ENCODE measurements at places on chromosomes 6 and 20.

GRCh38 chr6:42347456-42347855 lies 104.3 kb downstream of the TRERF1 start:
- DNase-seq, result no peak

GRCh38 chr20:47144463-47144862 lies 212.0 kb downstream of the ZMYND8 start:
- DNase-seq, result no peak

DNA sequence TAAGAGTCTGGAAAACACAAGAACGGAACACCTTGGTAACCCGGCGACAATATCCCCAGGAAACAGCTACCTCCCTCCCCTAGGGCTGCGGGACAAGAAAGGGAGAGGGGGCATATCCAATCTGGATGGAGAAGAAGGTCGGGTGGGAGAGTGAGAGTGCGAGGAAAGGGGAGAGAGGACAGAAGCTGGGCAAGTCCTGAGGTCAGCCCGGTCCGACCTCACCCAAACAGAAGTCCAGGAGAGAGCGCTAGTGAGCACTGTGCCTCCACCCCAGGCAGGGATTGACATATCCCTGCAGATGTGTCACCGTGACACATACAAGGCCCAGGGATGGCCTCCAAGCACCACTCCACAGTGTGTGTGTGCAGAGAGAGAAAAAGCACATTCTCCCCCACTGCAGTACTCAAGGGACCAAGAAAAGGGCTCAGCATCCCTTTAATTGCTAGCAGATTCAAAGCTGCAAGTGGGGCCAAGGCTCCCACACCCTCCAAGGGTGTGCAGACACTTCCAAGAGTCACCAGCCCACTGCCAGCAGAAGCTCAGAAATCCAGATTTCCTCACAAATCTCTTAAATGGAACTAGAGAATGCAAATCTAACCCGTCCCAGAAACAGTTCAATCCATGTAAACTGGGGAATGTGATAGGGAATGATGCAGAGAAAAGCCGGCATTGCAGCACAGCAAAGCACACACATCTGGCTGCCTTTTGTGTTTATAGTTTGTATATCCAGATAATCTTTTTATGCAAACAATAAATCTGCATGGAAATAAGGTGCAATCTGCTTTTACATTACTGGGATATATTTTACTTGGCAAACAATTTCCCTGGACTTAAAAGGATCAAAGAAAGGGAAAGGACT lies 3.1 kb downstream of the PXDC1 start:
- DNase-seq, result no peak

DNA sequence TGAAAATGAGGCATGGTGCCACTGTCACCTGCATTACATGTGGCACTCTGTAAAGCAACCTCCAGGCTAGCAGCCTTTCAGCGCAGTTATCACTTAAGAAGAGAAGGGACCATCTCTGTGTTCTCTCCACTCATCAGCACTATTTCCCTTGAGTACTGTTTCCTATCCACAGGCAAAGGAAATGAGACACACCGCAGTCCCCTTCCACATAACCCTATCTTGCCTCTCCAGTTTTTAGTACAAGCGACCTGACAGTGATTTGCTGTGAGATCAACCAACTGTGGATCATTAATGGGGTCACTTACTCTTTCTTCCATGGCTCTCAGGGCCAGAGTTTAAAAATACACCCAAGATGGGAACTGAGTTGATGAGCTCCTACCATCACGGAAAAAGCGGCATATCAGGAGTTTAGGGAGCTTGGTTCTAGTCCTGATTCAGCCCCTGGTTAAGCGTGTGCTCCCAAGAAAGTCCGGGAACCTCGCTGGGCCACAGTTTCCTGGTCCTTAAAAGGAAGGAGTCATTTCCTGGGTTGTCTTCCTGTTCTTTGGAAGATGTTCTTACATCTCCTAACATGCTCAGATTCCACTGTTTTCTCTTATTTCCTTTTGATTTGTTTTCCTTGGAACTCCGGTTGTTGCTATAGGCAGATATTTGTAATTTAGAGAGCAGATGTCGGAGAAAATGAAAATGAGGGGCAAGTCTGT lies 27.3 kb downstream of the PRDM1 start:
- DNase-seq, result peak; percentile 12

DNA sequence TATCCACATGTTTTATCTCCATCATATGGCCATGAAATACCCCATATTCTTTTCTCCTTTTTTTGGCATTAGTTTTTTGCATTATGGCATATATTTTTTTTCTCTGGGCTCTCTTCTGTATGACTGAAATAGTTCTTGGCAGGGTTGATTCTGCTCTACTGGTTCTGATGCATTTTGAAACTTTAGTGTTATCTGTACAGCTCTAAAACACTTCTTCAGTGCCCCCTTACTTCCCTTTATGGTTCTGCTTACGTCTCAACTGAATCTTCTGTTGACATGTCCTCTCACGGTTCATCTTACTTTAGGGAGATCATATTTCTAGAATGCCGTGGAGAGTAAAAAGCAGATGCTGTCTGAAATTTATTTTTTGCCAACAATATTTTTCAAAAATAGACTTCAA lies 23.2 kb upstream of the TXNDC5 start:
- no peak for DNase-seq

- no peak for DNase-seq
Measured at GRCh38 chr6:127918506-127919427, 17.9 kb upstream of the THEMIS start.

DNA sequence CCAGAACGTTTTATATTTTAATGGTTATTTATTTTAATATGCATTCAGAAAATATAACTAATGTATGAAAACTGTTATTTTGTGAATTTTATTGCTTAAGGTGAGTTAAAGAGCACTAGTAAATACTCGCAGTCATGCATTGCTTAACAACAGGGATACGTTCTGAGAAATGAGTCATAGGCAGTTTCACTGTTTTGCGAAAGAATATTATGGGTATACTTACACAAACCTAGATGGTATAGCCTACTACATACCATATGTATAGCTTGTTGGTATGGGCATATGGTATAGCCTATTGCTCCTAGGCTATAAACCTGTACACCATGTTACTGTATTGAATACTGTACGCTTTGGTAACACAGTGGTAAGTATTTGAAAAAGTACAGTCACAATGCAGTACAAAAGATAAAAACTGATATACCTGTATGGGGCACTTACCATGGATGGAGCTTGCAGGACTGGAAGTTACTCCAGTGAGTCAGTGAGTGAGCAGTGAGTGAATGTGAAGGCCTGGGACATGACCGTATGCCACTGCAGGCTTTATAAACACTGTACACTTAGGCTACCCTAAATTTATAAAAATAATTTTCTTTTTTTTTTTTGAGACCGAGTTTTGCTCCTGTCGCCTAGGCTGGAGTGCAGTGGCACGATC lies 38.5 kb downstream of the ARFGEF2 start:
- DNase-seq, result no peak

GRCh38 chr20:61440548-61441055 lies 188.5 kb downstream of the CDH4 start:
- DNase-seq, result no peak

GRCh38 chr6:163637524-163637923 lies 223.0 kb downstream of the QKI start:
- DNase-seq, result no peak

- DNase-seq, result no peak
Measured at GRCh38 chr6:125550892-125551291, 198.5 kb upstream of the HEY2 start.

DNA sequence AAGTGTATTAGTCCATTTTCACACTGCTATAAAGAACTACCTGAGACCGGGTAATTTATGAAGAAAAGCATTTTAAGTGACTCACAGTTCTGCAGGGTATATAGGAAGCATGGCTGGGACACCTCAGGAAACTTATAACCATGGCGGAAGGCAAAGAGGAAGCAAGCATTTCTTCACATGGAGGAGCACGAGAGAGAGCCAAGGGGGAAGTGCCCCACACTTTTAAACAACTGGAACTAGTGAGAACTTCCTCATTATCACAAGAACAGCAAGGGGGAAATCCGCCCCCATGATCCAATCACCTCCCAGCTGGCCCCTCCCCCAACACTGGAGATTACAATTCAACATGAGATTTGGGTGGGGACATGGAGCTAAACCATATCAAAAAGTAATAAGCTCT lies 28.3 kb upstream of the B3GAT2 start:
- peak; percentile 3 for DNase-seq

DNA sequence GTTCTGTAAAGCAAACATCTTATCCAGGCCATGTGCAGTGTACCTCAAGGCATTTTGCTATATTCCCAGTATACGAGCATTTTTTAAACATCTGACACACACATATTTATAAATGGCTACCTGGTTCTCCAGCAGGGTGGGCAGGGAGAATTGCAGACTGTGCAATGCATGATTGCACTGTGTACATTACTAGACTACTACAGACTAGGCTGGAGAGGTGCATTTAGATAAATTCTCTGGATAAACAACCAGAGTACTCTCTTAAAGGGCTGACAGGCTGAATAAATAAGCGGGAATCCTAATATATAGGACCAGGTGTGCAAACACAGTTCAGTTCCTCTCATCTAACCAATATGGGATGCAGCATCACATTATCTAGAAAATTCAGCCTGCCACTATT lies 428.3 kb upstream of the ARID1B start:
- no peak for DNase-seq

- DNase-seq, result no peak
Measured at GRCh38 chr6:125132058-125132457, 21.5 kb upstream of the TPD52L1 start.

DNA sequence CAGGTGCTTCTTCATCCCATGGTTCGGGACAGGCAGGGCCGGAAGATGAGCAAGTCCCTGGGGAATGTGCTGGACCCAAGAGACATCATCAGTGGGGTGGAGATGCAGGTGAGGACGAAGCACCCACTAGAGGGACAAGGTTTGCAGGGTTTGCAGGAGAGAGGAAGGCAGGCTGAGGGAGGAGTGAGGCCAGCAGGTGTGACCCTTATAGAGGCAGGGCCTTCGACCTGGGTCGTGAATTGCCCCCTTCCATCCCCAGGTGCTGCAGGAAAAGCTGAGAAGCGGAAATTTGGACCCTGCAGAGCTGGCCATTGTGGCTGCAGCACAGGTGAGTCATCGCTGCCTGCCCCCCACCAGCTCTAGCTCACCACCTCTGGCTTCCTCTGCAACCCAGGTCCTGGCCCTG lies 8.4 kb downstream of the VARS2 start:
- DNase-seq, result no peak

DNA sequence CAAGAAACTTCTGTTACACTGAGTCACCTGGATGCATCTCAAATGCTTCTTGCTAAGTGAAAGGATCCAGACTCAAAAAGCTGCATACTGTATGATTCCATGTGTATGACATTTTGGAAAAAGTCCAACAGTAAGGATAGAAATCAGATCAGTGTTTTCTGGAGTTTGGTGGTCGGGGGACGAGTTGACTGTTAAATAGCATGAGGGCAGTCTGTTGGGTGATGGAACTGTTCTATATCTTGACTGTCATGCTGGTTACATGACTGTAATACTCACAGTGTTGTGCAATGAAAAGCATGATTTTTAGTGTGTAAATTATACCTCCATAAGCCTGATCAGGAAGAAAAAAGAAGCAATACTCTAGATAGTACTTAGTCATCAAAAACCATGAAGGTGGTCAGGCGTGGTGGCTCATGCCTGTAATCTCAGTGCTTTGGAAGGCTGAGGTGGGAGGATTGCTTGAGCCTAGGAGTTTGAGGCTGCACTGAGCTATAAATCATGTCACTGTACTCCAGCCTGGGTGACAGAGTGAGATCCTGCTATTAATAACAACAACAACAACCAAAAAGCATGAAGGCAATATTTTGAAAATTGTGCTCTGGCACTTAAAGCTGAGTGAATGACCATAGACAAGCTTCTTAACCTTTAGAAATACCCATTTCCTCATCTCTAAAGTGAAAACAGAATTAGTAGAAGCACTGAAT lies 30.5 kb upstream of the SASH1 start:
- no peak for DNase-seq

DNA sequence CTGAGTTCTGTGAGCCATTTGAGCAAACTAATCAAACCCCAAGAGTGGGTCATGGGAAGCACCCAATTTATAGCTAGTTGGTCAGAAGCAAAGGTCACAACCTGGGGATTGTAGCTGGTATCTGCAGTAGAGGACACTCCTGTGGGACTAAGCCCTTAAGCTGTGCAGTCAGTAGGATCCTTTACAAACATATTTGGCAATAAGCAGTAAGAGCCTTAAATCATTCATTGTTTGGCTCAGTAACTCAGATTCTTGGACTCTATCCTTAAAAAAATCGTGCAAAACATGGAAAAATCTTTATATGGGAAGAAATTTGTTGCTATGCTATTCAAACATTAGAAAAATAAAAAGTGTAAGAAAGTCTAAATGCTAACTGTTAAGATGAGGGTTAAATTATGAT lies 29.9 kb downstream of the FRK start:
- no peak for DNase-seq

GRCh38 chr6:31170987-31171671 lies 647 bp upstream of the POU5F1 start:
- no peak for DNase-seq

- DNase-seq, result no peak
Measured at GRCh38 chr6:143419526-143419925, 31.0 kb downstream of the ADAT2 start.

DNA sequence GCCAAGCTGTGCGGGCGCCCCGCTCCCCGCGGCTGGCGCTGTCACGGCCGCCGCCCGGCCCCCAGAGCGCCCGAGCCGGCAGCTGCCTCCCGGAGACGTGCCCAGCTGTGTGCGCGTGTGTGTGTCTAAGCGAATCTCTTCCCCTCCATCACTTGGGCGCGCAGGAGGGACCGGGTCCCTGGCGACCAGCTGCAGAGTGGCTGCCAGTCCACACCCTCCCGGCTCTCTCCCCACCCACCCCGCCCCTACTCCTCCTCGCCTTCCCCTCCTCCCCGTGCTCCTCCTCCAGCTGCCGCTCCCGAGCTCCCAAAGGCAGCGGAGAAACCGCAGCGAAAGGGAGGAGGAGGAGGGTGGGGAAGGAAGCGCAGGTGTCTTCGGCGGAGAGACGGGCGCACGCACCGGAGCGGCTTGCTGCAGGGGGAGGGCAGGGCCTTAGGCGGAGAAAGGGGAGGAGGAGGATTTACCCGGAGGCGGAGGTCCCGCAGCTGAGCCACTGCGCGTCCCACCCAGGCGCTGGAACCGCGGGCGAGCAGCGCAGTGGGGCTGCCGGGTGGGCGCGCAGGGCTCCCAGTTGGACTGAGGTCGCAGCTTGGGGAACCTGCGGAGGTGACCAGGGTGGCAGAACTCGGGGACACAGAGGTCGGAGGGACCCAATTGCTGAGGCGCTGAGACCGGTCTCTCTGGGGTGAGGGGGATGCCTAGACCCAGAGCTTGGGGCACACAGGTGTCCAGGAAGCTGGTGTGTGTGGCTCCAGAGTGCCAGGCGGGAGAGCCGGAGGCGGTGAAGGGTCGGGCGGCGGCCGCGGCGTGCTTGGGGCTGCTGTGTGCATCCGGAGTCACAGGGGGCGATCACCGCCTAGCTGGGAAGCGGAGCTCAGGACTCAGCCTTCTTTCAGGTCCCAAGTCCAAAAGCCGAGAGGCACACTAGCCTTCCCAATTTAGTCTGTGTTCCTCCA lies at the start of gene HS3ST5:
Gene HS3ST5, minus strand, starts transcription at position 198 of the 956 bp plus-strand sequence. CDS start 280,178 bp downstream, outside the sequence.
- no peak for DNase-seq

DNA sequence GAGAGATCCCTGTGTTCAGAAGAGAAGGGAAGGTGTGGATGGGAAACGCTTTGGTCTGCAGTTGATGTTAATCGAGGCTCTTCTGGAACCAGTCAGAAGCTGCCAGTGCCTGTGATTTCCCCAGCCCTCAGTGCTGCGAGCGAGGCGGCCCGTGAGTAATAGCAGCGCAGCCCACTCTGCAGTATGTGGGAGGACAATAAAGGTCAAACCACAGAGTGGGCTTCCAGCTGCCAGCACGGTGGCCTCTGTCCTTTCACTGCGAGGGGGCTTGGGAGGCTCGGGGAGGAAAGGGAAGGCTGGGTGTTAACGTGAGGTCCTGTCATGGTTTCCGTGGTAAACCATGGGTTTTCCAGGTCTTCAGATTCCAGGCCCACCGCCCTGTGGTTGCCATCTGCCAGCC lies 32.3 kb upstream of the TAGAP start:
- no peak for DNase-seq

- no peak for DNase-seq
Measured at GRCh38 chr20:32123088-32123487, 13.6 kb downstream of the TM9SF4 start.
